ENCODE measurements at places on chromosomes 12 and 14. TPM values are rescaled to one million over a fixed set of nuclear protein-coding genes. Genes with fewer than 3 reads are reported as not detected.

WSCD2 gene
- not detected for total RNA-seq

LMNTD1 gene
- not detected for total RNA-seq

CDKN3 gene
- 20.9 TPM for total RNA-seq

RD3L gene
- not detected for total RNA-seq

TC2N gene
- 1.3 TPM for total RNA-seq

SOAT2 gene
- not detected for total RNA-seq

COL2A1 gene
- total RNA-seq: not detected

HNF1A gene
- total RNA-seq: 0.32 TPM

SCNN1A gene
- 2.6 TPM for total RNA-seq

C14orf132 gene
- 3.7 TPM for total RNA-seq

MIPOL1 gene
- total RNA-seq: 3.2 TPM

KRT80 gene
- total RNA-seq: not detected

FAM186B gene
- total RNA-seq: 0.54 TPM

FAM177A1 gene
- total RNA-seq: 48.4 TPM

HHIPL1 gene
- 6.5 TPM for total RNA-seq

TSPAN8 gene
- total RNA-seq: 6.0 TPM

VEZT gene
- total RNA-seq: 33.2 TPM

LMO3 gene
- 10.7 TPM for total RNA-seq

MAP1LC3B2 gene
- total RNA-seq: not detected

CPNE6 gene
- not detected for total RNA-seq

PNP gene
- 23.1 TPM for total RNA-seq

ACACB gene
- total RNA-seq: 0.90 TPM

PPM1H gene
- total RNA-seq: 1.1 TPM

OTOGL gene
- total RNA-seq: 0.81 TPM

SBNO1 gene
- 17.5 TPM for total RNA-seq

BCAT1 gene
- 178 TPM for total RNA-seq

CLEC2A gene
- not detected for total RNA-seq

KIF21A gene
- total RNA-seq: 9.7 TPM

RNASE1 gene
- total RNA-seq: 3.4 TPM

ZDHHC22 gene
- total RNA-seq: not detected

PMCH gene
- total RNA-seq: not detected

SPX gene
- total RNA-seq: 0.97 TPM

PRKAB1 gene
- total RNA-seq: 24.0 TPM

HOXC9 gene
- not detected for total RNA-seq

AMIGO2 gene
- 3.9 TPM for total RNA-seq

CIROP gene
- total RNA-seq: not detected

KRT6B gene
- not detected for total RNA-seq

PELI2 gene
- 23.8 TPM for total RNA-seq

POTEG gene
- total RNA-seq: not detected

IL31 gene
- total RNA-seq: not detected

ACSM4 gene
- total RNA-seq: not detected

SUDS3 gene
- total RNA-seq: 13.6 TPM

CCDC198 gene
- total RNA-seq: not detected

NXPH4 gene
- 23.3 TPM for total RNA-seq

SMCO2 gene
- not detected for total RNA-seq

WNT1 gene
- not detected for total RNA-seq

ARHGAP5 gene
- 26.9 TPM for total RNA-seq

CDCA3 gene
- 8.3 TPM for total RNA-seq

INHBE gene
- 0.36 TPM for total RNA-seq

MYF6 gene
- not detected for total RNA-seq

SMOC1 gene
- 2.3 TPM for total RNA-seq

B3GNT4 gene
- 2.5 TPM for total RNA-seq

KRT75 gene
- total RNA-seq: not detected

TGFB3 gene
- total RNA-seq: 10.5 TPM

FAIM2 gene
- 21.5 TPM for total RNA-seq

PTHLH gene
- not detected for total RNA-seq

SLC17A8 gene
- total RNA-seq: not detected
